ENCODE measurements at places on chromosomes 13 and 19.

- no peak for DNase-seq
Observed at GRCh38 chr19:40705362-40705651, 11.4 kb downstream of the COQ8B start.

GRCh38 chr13:77891486-77891885 is 27.1 kb downstream of the EDNRB start:
- DNase-seq: no peak

GRCh38 chr19:45020071-45020470 is 18.8 kb upstream of the CLASRP start:
- no peak for DNase-seq

- DNase-seq: peak; percentile 23
Observed at GRCh38 chr19:3365093-3365835, 1.1 kb upstream of the NFIC start.

DNA sequence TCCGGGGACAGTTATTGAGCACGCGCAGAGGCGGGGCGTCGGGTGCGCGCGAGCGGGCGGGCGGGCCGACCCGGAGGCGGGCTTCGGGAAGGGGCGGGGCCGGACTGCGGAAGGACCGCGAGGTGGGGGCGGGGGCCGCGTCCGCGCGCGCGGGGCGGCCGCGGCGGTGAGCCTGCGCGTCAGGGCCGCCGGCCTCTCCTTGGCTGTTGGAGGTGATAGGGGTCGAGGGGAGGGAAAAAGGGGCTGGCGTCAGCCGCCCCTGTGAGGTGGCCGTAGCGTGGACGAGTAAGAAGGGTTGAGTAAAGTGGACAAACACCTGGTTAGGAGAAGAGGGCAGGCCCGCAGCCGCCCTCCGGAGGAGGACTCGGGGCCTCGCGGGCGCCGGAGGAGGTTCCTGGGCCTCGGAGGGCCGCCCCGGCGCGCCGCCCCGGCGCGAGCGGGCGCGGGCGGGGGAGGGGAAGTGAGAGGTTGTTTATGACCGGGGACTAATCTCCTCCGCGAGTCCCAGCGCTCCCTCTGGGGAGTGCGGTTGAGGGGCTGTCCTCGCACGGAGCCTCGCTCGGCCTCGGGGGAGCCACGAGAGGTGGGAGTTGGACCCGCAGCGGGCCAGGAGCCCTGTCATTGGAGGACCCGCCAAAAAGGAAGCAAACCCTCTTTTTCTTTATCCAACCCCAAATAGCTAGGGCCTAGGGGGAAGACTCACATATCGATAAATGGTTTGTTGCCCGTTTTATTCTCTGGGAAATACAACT is 547 bp upstream of the INTS6 start:
- no peak for DNase-seq

- no peak for DNase-seq
Observed at GRCh38 chr13:109971006-109971405, 184.6 kb upstream of the IRS2 start.

DNA sequence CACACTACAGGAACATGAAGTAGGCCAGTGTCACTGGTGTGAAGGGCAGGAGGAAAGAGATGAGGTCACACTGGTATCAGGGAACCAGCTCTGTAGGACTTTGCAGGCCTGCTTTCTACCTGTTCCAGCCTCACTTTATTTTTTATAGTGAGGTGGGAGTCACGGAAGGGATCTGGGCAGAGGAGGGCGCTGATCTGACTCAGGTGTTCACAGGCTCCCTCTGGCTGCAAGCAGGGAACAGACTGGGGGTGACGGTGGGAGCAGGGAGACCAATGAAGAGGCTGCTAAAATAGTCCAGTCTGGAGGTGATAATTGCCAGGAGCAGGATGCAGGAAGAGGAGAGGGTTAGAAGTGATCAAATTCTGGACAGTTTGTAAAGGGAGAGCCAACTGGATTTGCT is 2.8 kb downstream of the THAP8 start:
- DNase-seq: no peak

DNA sequence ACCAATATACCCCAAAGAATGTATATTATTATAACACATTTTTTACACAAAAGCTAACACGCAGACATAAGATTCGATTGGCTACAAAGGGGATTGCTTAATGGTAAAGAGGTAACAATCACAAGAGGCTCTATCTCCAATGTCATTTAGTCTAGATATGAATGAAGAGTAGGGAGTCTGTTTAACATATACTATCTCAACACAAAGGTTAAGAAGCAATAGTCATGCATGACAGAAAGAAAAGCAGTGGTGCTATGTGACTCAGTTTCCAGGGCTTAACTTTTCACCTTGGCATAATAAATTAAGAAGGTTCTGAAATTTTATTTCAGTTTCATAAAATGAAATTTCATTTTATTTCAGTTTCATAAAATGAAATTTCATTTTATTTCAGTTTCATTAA is 33.3 kb downstream of the UFM1 start:
- no peak for DNase-seq

GRCh38 chr13:64453831-64454230 is 2776.3 kb downstream of the PCDH9 start:
- no peak for DNase-seq

GRCh38 chr19:38425810-38426466 is at the start of gene RASGRP4:
RASGRP4 (minus strand) TSS chr19:38426219; CDS start chr19:38426091, 128 bp downstream.
- DNase-seq: no peak

- DNase-seq: no peak
Observed at GRCh38 chr13:30745906-30746686, 10.8 kb downstream of the ALOX5AP start.

DNA sequence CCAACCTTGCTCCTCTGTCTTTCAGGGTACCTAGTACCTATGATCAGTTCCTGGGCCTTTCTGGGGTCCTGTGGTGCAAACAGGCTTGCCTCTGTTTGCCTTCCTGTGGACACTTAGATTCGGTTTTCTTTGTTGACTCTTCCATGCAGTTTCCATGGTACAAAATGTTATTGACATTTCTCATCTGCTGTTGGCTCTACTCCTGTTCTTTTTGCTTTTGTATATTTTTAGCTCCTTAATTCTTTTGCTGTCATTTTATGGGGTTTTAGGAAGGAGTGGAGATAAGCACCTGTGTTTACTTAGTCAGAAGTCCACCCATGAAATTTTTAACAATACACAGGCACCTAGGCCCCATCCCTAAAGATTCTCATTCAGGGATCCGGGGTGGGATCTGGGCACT is 20.5 kb upstream of the CNMD start:
- DNase-seq: no peak

DNA sequence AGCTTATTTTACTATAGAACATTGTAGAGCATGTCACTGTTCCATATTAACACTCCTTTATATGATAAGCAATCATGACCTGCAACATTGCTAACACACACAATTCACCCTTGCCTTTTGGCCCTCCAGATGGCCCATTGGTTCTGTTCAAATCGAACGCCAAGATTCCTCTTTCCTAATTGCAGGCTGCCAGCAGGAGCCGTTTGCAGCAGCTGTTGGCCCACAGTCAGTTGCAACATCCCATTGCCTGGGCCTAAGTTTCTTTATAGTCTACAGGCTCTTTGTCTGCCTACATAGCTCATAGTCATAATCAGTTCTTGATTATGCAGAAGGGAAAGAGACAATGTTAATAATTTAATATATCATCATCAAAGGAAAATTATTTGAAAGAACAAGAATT is 37.6 kb downstream of the KCTD12 start:
- DNase-seq: no peak

- no peak for DNase-seq
Observed at GRCh38 chr19:57083711-57084110, 36.1 kb upstream of the USP29 start.

DNA sequence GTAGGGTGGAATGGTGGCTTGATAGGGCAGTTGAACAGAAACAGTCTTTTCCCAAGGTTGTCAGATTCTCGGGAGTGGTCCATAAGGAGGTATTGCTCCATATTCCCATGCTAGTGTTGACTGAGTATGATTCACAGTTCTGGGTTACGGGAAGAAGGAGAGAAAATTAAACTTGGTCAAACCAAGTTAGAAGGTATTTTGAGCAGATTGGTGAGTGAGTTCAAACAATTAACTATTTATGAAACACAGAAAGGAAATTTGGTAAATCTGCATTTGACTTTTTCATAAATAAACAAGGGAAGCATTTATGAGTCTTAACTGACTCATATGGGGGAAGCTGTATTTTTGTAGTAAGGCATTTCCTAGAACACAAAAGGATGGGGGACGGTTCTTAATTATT is 2419.4 kb downstream of the PCDH9 start:
- DNase-seq: no peak

- DNase-seq: no peak
Observed at GRCh38 chr13:45055198-45055901, 65.0 kb upstream of the GTF2F2 start.

- no peak for DNase-seq
Observed at GRCh38 chr13:40569024-40569350, 97.5 kb downstream of the FOXO1 start.

DNA sequence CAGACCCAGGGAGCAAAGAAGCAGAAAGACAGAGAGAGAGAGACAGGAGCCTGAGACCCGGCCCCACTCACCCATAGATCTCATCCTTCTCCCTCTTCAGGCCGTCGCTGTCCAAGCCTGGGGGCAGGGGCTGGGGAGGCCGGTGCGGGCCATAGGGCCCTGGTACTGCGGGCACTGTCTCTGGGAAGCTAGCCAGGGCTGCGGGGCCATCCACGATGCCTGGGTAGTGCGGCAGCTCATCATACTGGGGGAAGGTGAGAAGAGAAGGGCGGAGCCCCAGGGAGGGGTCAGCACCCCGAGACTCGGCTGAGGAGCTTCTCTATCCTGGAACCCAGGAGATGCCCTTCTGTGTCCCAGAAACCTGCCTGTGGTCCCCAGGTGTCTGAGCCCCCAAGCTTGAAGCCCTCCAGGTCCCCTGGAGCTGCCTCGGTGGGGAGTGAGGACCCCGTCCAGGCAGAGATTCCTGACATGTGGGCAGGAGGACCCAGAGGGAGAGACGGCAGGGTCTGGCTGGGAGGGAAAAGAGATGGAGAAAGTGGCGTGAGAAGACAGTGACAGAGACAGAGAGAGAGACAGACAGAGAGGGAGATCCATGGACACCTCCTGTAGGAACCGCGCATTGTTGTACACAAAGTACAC is 2.1 kb downstream of the MEIS3 start:
- DNase-seq: no peak

GRCh38 chr19:33132425-33132824 is 511 bp downstream of the WDR88 start:
- DNase-seq: no peak

- DNase-seq: peak; percentile 34
Observed at GRCh38 chr19:41998246-41999020, 4.4 kb upstream of the ATP1A3 start.

DNA sequence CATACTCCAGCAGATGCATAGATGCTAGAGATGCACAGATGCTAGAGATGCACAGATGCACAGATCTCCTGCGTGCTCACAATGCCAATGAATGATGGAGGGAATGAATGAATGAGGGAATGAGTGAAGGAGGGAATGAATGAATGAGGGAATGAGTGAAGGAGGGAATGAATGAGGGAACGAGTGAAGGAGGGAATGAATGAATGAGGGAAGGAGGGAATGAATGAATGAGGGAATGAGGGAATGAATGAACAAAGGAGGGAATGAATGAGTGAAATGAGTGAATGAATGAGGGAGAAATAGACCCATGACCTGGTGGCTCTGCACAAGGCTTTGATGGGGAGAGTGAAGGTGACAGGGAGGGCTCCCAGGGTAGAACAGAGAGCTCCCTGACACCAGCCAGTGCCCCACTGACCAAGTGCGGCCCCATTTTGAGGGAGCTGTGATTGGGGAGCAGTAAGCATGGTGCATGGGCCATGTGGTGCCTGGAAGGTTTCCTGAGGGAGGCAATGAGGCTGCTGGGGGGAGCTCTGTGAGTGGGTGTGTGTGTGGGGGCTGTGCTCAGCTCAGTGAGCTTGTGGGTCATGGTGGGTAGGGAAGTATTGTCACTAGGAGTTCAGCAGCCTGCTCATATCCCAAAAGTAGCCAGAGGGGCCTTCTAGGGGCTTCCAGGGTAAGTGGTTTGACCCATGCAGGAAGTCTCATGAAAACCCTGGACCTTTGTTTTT is 12.7 kb downstream of the SLC27A1 start:
- DNase-seq: no peak

DNA sequence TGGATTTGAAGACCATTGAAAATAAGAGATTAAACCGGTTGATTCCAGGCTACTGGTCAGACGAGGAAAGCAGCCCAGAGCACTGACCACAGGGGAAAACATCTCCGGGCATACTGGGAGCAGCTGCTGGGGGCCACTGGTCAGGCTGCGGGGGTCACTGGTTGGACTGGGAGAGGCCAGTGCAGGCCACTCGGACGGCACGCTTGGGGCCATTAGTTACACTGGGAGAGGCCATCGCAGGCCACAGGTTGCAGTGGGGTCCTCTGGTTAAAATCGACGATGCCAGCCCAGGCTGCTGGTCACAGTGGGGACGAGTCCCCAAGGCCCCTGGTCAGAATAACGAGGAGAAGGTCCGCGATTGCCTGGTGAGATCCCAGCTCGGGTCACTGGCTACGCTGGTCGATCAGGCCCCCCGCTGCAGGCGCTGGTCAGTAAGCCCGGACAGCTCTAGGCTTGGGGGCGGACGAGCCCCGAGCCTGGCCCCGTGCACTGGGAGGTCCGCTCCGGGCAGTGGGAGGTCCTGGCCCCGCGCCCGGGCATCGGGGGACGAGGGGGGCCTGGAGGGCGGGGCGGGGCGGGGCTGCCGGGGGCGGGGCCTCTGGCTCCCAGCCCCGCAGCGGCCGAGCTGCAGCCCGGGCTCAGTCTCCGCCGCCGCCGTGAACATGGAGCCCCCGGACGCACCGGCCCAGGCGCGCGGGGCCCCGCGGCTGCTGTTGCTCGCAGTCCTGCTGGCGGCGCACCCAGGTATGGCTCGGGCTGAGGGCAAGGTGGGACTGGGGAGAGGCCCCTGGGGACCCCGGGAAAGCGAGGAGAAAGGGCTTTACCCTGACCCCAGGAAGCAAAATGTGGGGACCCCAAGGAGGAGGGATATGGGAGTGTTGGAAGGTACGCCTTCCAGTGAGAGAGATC is at the start of gene BCAM:
BCAM (plus strand) TSS at position 641 of the 909 bp plus-strand sequence; CDS start at position 663, 22 bp downstream.
- no peak for DNase-seq

DNA sequence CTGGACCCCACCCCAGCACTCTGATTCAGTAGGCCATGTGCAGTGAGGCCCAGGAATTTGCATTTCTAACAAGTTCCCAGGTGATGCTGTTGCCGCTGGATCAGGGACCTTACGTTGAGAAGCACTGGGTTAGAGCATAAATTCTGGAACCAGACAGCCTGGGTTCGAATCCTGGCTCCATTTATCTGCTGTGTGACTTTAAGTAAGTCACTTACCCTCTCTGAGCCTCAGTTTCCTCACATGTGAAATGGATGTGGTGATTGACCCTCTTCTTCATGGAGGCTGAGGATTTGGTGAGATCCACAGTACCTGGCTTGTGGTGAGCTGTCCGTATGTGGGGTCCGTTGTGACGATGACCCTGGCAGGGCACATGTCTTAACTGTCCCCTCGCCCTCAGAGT is 15.9 kb downstream of the HIPK4 start:
- no peak for DNase-seq

GRCh38 chr19:49952479-49952836 is 8.5 kb downstream of the SIGLEC11 start:
- no peak for DNase-seq

- DNase-seq: no peak
Observed at GRCh38 chr19:50501186-50501567, 9.8 kb downstream of the JOSD2 start.

GRCh38 chr13:81393721-81394120 is 1052.8 kb upstream of the SPRY2 start:
- no peak for DNase-seq

GRCh38 chr19:245457-245856 is 45.7 kb downstream of the PLPP2 start:
- DNase-seq: no peak

Measured in activated T-cell treated with anti-CD3 and anti-CD28 coated beads, Interleukin-2, amount 50 U/mL, for 1 hour (primary cell).